ENCODE measurements at places on chromosomes 3 and 15.

DNA sequence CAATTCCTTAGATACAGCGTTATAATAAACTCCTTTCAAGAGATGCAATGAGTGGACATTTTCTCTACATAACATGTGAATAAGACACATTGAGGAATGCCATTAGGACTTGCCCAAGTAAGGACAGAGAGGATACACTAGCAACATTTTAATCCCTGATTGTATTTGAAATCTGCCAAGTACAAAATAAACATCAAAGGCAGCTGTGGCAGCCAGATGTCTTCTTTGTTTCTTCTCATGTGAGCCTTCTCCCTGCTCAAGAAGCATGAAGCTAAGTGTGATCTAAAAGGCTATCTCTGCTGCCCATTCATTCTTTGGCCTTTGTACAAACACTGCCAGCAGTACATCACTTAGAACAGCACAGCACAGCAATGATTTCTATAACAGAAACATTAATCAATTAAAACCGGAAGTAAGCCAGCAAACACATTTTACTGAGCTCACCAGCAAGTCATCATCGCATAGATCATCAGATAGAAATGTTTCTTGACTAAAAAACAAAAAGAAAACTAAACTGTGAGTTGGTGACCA is 364.0 kb downstream of the CNTN6 start:
- DNase-seq: no peak

GRCh38 chr3:182198345-182198744 is 486.6 kb downstream of the SOX2 start:
- no peak for DNase-seq

GRCh38 chr3:53082736-53083135 is 36.9 kb upstream of the SFMBT1 start:
- no peak for DNase-seq

GRCh38 chr3:186035277-186035676 is 73.6 kb downstream of the ETV5 start:
- DNase-seq: no peak

GRCh38 chr3:189714991-189715961 is 84.1 kb downstream of the TP63 start:
- DNase-seq: no peak
